CD4-positive, alpha-beta T cell (primary cell): ENCODE measurements at places on chromosomes 3 and 15. TPM values are rescaled to one million over a fixed set of nuclear protein-coding genes. Genes with fewer than 3 reads are reported as not detected.

Gene SNX22
- total RNA-seq: 0.14 TPM

Gene CCDC9B
- 1.0 TPM for total RNA-seq

Gene AGTR1
- total RNA-seq: not detected

Gene ANKUB1
- total RNA-seq: not detected

Gene THPO
- not detected for total RNA-seq

Gene WDR93
- not detected for total RNA-seq

DNA sequence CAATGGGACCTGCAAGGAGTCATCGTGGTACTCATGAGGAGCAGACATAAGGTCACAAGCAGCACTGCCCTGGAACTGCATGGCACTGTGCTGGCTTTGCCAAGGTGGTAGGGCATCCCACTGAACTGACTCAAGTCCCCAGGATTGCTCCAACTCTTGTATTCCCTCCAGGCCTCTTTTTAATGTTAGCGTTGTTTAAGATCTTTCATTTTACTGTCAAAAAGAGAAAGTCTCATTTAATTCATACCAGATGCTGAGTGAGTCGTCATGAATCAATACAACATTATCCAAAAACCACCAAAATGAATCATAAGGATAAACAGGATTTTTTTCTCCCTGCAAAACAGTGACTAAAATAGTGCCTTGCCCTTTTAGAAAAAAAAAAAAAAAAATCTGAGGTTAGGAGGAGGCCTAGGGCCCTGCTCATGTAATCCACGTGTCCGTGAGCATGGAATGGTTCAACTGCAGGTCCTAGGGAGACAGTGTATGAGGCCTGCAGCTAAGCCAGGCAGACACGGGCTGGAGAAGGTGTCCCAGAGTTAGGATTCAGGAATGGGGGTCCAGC lies 36.7 kb upstream of the BLM start:
- DNase-seq: no peak

GRCh38 chr15:83881156-83881555 lies 227.2 kb downstream of the ADAMTSL3 start:
- DNase-seq: no peak

- no peak for DNase-seq
Measured at GRCh38 chr3:37338500-37338899, 164.1 kb upstream of the LRRFIP2 start.

DNA sequence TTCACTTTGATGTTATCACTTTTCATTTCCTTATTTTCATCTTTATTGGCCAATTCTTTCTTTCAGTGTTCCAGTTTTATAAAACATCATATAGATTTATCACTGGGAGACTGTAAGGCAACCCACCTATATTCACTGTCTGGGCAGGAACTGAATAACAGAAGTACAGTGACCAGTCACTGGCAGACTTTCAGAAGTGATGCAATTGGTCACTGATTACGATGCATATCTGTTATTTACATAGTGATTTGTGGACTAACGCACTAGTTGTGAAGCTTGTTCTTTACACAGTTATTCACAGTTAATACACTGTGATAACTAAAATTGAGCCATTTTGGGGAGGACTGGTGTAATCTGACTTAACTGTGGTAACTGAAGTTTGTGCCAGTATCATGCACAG lies 190.2 kb upstream of the DPH6 start:
- no peak for DNase-seq

DNA sequence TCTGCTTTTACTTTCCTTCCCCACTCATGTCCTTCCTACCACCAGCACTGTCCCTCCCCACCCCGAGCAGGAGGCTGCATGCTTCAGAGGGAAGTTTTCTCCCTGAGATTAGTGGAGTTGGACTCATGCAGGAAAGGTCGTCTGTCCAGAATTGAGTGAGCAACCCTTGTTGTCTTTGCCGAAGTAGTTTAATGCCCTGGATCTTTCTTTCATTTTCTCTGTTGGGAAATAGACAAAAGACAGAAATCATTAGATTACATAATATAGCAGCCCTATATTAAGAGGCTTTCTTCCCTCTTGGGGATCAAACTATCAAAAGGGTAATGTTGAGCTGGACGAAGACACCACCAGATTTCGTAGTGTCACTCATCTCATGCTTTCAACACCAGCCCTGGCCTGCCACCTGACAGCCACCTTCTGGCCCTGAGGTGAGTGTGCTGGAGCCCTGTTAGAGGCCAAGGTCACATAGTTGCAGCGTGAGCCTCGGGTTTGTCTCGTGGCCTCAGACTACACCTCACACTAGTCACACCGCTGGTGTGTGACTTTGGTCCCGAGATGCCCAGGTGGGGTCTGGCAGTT lies 231.0 kb downstream of the ITPR1 start:
- DNase-seq: no peak

DNA sequence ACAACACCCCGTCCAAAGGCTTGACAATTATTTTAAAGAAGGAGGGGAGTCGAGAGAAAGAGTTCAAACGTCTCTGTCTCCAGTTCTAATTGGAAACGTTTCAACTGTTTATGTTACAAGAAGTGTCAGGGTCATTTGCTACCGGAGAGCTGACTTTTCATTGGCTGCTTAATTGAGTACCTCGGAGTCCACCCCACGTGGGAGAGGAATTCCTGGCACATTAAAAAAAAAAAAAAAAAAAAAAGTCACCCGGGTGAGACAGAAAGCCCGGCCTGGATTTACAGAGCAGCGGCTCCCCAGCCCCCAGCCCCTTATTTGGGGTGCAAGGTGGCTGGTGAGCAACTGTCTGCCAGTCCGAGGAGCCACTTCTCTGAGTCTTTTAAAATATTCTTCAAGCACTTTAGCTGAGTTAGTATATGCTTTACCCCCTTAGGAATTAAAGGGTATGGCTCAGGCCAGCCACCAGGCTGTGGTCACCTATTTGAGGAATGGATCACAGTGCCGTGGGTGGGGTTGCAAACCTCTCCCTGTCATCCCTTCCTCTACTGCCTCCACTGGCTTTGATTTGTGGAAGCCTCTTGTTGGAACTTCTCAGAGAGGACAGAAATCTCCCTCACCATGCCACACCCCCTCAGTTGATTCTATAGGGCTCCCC lies 3.9 kb upstream of the TLE3 start:
- DNase-seq: no peak

GRCh38 chr15:60548101-60548500 lies 69.2 kb upstream of the ICE2 start:
- no peak for DNase-seq

- no peak for DNase-seq
Measured at GRCh38 chr15:100809587-100809986, 70.0 kb upstream of the ALDH1A3 start.

DNA sequence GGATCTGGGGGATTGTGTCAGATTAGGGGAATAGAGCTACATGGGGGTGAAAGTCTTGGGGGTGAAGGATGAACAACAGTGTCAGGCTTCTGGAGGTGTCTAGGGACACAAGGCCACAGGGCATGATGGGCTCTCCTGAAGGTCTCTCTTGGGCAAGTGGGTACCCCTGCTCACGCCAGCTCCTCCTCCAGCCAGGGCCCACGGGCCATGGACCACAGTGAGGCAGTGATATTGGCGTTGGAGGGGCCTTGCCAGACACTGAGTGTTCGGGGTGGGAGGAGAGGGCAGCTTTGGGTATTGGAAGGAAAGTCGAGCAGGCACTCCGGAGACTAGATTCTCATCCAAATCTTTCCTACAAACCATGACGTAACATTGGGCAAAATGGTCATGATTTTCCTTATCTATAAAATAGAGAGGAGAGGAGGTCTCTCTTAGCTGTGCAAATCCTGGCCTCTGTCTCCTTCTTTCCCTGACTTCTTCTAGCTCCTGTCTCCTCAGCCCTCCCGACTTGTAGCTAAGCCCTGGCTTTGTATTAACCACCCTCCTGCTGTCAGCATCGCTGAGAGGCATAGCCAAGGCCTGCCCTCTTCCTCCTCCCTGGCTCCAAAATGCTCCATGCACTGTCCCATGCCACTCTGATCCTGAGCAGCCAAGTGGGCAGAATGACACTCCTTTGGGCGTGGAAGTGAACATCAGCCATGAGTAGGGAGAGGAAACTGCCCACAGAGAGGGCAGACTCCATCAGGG lies 24.0 kb upstream of the SRP14 start:
- DNase-seq: no peak
